ENCODE measurements at places on chromosomes 7 and 10.

GRCh38 chr10:110834629-110835301 lies 37.0 kb upstream of the PDCD4 start:
- peak; percentile 82 for DNase-seq

DNA sequence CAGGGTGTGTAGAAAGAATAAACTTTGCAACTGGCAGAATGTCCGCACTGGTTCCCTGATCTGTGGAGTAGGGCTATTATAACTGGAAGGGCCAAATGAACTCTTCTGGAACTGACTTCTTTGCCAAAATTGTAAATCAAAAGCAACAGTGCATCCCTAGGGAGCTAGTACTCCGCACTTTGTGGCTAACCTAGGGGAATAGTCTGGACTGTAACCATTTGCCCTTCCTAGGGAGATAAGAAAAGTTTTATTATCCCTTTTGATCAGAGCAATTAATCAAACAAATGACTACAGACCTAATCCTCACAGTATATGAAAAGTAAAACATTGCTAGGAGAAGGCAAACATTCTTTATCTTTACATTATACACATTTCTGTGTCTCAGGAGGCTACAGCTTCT lies 45.5 kb upstream of the STEAP1B start:
- no peak for DNase-seq

DNA sequence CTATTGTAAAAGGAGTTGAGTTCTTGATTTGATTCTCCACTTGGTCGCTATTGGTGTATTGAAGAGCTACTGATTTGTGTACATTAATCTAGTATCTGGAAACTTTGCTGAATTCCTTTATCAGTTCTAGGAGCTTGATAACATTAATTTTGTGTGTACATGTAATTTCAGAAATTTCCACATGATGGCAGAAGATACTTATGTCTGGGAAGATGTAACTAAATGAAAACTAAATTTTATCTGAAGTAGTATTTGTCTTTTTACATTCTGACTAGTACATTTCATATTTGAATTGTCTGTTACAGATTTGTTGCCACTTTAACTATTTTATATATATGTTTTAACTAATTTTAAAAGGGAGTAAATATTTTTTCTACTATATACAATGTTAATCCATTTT lies 27.6 kb downstream of the SDHAF3 start:
- DNase-seq = no peak

GRCh38 chr7:101094791-101095375 lies 9.6 kb downstream of the TRIM56 start:
- DNase-seq = peak; percentile 71

- no peak for DNase-seq
These were observed 29.3 kb upstream of the NCAPG2 start for GRCh38 chr7:158733775-158734494.

GRCh38 chr10:13512564-13512963 lies 16.2 kb downstream of the BEND7 start:
- no peak for DNase-seq

DNA sequence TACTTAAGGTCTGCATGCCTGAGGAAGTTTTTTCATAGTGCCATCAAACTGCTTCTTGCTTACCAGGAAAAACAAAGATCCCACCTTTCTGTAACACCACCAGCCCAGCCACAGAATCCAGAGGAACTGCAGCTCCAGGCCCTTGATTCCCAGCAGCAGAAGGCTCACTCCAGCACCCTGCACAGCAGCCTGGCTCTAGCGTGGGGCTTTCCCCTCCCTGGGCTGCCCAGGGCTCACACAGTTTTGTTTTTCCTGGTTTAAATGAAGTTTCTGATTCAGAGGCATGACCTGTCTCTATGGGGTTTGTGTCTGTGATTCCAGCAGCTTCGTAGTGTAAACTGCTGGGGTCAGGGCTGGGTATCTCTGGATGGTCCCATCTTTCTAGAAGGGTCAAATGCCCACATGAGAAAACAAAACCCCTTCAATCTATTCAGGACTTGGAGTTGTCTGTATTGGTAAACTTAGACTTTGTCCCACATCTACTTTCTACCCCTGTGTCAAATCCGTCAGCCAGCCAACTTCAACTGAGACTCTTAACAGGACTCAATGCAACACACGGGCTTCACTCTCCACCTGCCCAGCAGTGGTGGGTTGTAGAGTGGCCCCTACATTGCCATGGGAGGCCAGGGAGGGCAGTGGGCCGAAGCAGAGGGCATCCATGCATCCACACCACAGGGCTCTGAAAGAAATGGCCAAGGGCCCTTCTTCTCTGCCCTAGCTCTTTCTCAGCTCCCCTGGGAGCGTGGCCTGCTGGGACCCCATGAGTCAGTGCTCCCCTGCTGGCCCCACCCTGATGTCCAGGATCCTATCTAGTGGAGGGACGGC lies 73.6 kb downstream of the ATXN7L1 start:
- DNase-seq = no peak

DNA sequence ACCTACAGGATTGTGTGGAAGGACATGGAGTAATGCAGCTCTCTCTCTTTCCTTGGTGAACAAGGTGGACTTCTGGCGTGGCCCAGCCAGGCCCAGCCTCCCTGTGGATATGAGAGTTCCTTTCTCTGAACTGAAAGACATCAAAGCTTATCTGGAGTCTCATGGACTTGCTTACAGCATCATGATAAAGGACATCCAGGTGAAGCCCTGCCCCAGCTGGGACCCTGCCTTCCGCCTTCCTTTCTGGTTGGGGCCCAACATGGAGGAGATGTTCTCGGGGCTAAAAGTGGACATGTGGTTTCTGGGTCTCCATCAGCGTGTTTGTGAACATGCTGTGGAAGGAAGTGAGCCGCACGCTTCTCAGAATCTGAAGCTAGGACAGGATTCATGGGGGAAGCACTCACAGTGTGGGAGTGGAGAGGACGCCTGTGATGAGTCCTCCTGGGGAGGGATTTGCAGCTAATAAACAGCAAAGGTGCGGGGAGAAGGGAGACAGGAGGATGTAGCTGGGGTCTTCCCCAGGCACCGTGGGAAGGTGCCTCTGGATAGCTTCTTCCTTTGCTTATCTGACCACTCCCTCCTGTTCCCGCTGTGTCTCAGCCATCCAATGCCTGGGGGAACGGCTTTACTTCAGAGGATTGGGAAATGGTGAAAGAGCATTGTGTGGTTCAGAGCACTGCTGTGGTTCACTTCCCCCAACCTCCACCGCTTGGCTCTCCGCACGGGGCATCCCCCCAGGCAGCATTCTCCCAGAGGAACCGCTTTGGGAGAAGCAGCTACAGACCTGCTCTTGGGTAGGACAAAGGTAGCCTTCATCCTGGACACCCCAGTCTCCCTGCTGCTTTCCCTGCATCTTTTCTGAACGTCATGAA lies 5.5 kb downstream of the CPA5 start:
- DNase-seq = no peak

GRCh38 chr10:62424026-62424425 lies 49.9 kb downstream of the ZNF365 start:
- no peak for DNase-seq

DNA sequence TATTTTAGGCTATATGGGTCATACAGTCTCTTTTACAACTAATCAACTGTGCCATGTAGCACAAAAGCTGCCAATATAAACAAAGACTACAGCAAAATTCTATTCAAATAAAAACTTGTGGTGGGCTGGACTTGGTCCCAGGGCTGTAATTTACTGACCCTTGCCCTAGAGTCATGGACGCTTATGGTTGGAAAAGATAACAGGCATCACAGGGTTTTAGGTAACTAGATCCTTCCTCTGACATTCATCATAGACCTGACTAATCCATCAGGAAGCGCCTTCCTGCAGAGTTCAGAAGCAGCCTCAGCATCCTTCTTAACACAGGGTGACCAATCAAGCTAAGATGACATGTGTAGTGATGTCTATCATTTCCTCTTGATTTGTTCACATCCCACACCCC lies 40.2 kb upstream of the GPAM start:
- DNase-seq = no peak

DNA sequence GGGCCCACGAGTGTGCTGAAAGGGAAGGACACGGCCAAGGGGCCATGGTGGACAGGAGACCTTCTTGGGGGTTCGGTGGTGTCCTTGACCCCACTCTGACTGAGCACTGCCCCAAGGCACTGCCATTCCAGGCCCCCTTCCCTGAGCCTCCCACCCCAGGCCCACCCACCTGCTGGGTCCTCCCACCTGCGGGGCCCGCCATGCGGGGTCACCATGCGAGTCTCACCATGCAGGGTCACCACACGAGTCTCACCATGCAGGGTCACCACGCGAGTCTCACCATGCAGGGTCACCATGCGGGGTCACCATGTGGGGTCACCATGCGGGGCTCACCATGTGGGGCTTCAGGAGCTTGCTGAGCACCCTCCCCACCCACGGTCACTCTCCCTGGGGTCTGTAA lies 76.3 kb downstream of the LHPP start:
- DNase-seq = no peak

DNA sequence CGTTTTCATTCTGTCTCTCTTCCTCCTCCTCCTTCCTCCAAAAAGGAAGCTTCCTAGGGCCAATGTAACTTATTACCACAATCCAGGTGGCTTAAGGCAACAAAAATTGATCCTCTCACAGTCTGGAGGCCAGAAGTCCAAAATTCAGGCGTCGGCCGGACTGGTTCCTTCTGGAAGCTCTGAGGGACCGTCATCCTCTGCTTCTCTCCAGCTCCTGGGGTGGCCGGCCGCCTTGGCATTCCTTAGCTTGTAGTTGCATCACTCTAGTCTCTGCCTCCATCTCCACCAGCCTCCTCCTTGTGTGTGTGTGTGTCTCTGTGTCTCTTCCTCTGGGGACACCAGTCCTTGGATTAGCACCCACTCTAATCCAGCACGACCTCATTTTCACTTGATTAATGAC lies 89.0 kb upstream of the NPTX2 start:
- DNase-seq = no peak

Data from right cardiac atrium (tissue), 5 donors.